Smooth muscle cell of bladder (primary cell): ENCODE measurements at places on chromosomes 7 and 10. TPM values are rescaled to one million over a fixed set of nuclear protein-coding genes. Genes with fewer than 3 reads are reported as not detected.

Gene IFIT1B
- not detected in 2 replicates for total RNA-seq

Gene OR9A2
- not detected in 2 replicates for total RNA-seq

Gene TMEM273
- total RNA-seq, result under 0.01 TPM in 1 of 2 replicates, not detected in the other

Gene UNCX
- not detected in 2 replicates for total RNA-seq

Gene SLC29A4
- total RNA-seq, result 3.8 and 5.7 TPM in 2 replicates

Gene LIPN
- not detected in 2 replicates for total RNA-seq

Gene SLC13A4
- 0.18 TPM in 1 of 2 replicates, not detected in the other for total RNA-seq
